ENCODE measurements at places on chromosomes 2 and 18. TPM values are rescaled to one million over a fixed set of nuclear protein-coding genes. Genes with fewer than 3 reads are reported as not detected.

DNA sequence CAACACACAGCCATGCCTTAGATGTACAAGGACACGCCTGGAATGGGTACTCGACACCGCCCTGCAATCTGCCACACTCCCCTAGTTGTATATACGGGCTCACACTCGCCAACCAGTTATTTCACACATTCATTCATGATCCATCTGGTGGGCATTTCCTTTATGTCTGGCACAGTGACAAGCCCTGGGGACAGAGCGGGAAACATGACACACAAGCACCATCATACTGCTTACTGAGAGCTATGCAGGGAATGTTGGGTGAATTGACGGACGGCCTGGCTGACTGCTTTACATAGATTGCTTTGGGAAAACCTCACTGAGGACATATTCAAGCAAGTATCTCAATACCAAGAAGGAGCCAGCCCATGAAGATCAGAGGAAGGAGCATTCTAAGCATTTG lies 448.0 kb upstream of the SPRED2 start:
- DNase-seq: no peak
- H3K27ac ChIP-seq: no peak overlapping the region
- H3K4me3 ChIP-seq: no peak overlapping the region
- no peaks in the 10 kb centered on the region for H3K36me3 ChIP-seq
- H3K27me3 ChIP-seq: no peaks in the 10 kb centered on the region

- H3K27me3 ChIP-seq: no peaks in the 10 kb centered on the region
- H3K36me3 ChIP-seq: peaks cover 3% of the 10 kb centered on the region
- DNase-seq: peak; percentile 82
- no peak overlapping the region for H3K27ac ChIP-seq
- H3K4me3 ChIP-seq: no peak overlapping the region
- H3K4me1 ChIP-seq: peaks cover 21% of the 10 kb centered on the region
Observed at GRCh38 chr2:70513738-70514137, 39.9 kb downstream of the TGFA start.

CRYBA2 gene
- not detected for total RNA-seq

DNA sequence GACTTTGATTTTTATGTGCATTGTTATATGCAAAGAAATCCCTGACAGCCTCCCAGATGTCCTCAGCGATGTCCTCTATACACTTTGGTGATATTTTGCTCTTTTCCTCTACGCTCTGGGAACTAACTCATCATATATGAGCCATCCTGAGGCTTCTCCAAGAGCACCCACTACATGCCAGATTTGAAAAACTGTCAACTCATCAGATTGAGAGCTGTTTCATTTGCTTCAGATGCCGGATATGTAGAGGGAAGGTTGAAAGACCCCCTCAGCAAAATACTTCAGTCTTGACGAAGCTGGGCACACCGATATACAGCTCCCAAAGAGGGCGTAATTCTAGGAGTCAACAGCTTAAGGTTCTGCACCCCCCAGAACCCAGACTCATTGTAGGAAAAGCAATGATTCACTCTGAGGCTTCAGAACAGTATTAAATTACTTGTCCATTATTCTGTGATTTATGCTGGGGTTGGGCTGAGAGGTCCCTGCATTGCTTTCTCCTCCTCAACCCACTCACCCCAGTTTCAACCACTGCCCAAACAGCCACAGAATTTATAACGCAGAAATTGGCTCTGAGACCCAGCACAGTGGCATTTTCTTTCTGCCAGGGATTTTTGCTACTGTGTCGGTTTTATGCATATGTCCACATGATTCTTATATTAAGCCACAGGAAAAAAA lies 341.8 kb downstream of the ALK start:
- no peak overlapping the region for H3K27ac ChIP-seq
- H3K4me1 ChIP-seq: peaks cover 14% of the 10 kb centered on the region
- DNase-seq: no peak

LINC00305 gene
- total RNA-seq: 2.9 TPM

DNA sequence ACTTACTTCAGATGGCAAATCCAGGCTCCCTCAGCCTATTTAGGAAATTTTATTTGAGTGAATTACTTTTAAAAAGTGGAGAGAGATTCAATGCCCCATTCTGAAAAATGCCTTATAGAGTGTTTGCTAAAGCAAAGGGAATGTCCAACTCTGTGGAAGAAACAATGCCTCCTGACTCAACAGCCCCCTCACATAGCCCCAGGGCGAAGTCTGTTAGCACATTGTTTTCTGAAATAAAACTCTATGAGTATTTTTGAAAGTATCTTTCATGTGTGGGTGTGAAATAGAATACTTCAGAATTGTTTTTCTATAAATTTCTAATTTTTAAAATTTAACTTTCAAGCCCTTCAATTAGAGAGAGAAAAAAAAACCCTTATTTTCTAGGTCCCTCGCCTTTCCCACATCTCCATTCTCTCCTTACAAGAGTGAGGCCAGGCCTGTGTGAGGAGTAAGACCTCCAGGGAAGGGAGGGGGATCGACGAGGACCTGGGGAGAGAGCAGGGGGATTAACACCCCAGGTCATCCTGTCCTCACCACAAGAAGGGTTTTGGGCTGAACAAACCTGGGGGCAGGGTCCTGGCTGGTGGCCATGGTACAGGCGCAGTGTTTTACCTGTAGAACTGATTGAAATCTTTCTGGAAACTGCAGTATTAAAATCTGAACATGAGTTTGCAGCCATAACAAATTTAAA lies 141.4 kb downstream of the SNTG2 start:
- no peaks in the 10 kb centered on the region for H3K4me1 ChIP-seq
- no peak overlapping the region for H3K4me3 ChIP-seq
- no peaks in the 10 kb centered on the region for H3K27me3 ChIP-seq
- no peaks in the 10 kb centered on the region for H3K36me3 ChIP-seq
- no peak overlapping the region for H3K27ac ChIP-seq

HES6 gene
- total RNA-seq: 43.4 TPM

- peaks cover 44% of the 10 kb centered on the region for H3K4me1 ChIP-seq
- H3K36me3 ChIP-seq: peaks cover 38% of the 10 kb centered on the region
- peak overlapping the region; percentile 54 for H3K4me3 ChIP-seq
- DNase-seq: no peak
- H3K27ac ChIP-seq: no peak overlapping the region
Observed at GRCh38 chr18:79950515-79951341, 725 bp downstream of the SLC66A2 start.

FOSL2 gene
- total RNA-seq: 13.3 TPM

CFAP210 gene
- 2.8 TPM for total RNA-seq

UGT1A9 gene
- not detected for total RNA-seq

EML6 gene
- 20.0 TPM for total RNA-seq

- DNase-seq: no peak
- no peaks in the 10 kb centered on the region for H3K27me3 ChIP-seq
- H3K36me3 ChIP-seq: no peaks in the 10 kb centered on the region
- no peak overlapping the region for H3K27ac ChIP-seq
- H3K4me1 ChIP-seq: peaks cover 12% of the 10 kb centered on the region
- H3K4me3 ChIP-seq: no peak overlapping the region
Observed at GRCh38 chr2:2633017-2633416, 301.9 kb upstream of the MYT1L start.

DNA sequence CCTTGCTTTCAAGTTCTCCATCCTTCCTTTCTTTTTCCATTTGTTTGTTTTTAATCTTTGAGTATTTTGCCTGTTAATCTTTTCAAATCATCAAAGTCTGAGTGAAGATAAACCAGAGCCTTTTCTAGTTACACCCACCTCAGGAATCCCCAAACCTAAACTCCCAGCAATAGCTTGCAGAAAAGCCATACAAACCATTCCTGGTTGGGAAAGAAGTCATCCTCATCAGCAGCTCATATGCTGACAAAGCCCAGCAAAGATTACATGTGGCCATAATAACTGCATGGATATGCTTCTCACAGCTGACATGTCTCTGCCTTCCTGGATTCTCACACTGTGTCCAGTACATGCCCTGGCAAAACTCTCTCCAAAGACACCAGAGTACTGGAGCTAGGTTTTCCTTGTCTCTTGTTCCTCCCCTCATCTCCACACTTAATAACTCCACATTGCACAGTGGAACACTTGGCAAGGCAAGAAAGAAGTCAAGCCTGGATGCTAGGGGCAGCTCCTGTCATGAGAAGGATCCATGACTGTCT lies 126.4 kb upstream of the TLK1 start:
- H3K4me3 ChIP-seq: no peak overlapping the region
- no peaks in the 10 kb centered on the region for H3K27me3 ChIP-seq
- H3K36me3 ChIP-seq: no peaks in the 10 kb centered on the region
- H3K27ac ChIP-seq: no peak overlapping the region

DNA sequence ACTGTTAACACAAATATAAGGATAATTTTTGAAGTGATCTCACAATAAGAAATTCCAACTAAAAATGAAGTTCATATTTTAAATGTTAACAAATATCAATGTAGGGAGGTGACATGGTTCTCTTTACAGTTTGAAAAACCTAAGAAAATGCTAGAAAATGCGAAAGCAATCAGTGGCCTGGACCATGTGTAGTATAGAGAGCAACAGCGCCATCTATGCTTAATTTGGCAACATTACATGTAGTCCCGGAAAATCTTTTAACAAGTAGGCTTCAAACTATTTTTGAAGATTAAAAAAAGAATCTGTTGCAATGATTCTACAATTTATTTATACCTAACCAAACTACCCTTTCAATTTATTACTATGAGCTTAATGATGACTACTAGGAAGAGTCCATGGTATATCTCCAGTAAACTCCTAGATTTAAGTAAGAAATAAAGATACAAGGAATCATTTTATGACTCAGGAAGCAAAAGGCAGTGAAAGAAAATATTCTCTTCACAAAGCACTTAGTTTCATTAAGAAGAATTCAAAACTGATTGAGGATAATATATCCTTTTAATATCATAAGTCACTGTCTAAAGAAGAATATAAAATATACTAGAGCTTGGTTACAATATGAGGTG lies 33.3 kb downstream of the NDUFA10 start:
- peak; percentile 60 for DNase-seq
- no peak overlapping the region for H3K4me3 ChIP-seq
- H3K27me3 ChIP-seq: no peaks in the 10 kb centered on the region
- no peak overlapping the region for H3K27ac ChIP-seq
- peaks cover 3% of the 10 kb centered on the region for H3K4me1 ChIP-seq

DNA sequence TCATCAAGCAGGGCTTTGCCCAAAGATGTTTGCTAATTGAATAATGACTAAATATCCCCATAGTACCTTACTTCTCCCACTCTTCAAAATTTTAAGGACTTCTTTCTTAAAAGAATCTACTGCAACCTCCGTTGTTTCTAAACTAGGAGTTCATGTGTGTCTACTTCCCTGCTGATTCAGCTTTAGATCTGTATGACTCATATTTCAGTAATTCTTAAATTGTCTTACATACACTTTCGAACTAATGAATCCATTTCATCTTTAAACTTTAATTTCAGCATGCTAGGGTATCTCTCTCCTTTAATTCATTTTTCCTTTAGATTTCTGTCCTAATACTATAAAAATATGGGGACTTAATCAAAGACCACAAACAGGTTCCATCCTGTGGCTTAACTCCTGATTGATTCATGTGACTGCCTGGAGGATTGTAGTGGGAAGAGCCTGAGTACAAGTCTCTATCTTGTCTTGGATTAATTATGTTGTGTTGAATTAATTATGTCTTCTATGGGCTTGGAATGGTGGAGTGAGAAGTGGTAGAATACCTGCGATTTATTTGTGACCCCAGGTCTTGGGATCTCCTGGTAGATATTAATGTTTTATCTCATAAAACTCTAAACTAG lies 24.9 kb upstream of the COL5A2 start:
- no peaks in the 10 kb centered on the region for H3K36me3 ChIP-seq
- H3K27ac ChIP-seq: no peak overlapping the region
- H3K4me1 ChIP-seq: no peaks in the 10 kb centered on the region
- no peak overlapping the region for H3K4me3 ChIP-seq
- no peak for DNase-seq

DNA sequence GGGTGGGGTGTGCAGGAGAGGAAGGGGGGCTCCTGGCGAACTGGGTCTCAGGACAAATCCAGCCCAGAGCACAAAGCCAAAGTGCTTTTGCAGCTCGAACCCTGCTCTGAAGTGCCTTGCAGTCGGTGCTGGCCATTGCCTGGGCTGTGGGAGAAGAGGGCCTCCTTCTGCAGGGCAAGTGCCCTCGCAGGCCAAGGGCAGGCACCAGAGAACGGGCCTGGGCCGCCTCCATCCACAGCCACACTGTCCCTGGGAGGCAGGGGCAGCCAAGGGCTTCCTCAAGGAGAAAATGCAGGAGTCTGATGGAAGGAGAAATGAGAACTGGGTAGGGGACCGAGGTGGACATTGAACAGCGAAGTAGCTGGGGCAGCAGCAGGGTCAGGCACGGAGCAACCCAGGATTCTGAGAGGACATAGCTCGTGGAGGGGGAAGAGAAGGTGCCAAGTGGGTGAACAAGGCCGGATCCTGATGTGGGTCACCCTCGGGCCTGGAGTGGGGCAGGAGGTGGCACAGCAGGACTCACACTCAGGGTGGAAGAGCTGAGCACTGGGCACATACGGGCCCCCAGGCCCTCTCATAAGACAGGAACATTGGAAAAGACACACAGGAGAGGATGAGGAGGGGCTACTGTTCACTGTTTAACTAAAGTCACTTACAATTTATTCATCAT lies 312.8 kb upstream of the SALL3 start:
- H3K36me3 ChIP-seq: no peaks in the 10 kb centered on the region
- no peak overlapping the region for H3K4me3 ChIP-seq
- DNase-seq: no peak
- H3K27ac ChIP-seq: no peak overlapping the region
- peaks cover 5% of the 10 kb centered on the region for H3K4me1 ChIP-seq
- no peaks in the 10 kb centered on the region for H3K27me3 ChIP-seq

GRCh38 chr2:41441958-41442357 lies 605.9 kb upstream of the PKDCC start:
- H3K27ac ChIP-seq: no peak overlapping the region
- no peaks in the 10 kb centered on the region for H3K36me3 ChIP-seq
- no peaks in the 10 kb centered on the region for H3K27me3 ChIP-seq
- H3K4me1 ChIP-seq: no peaks in the 10 kb centered on the region

FAHD2B gene
- 12.4 TPM for total RNA-seq

GRCh38 chr2:26942543-26943295 lies 27.7 kb upstream of the MAPRE3 start:
- no peak overlapping the region for H3K27ac ChIP-seq
- DNase-seq: peak; percentile 28
- H3K4me3 ChIP-seq: no peak overlapping the region
- H3K36me3 ChIP-seq: peaks cover 82% of the 10 kb centered on the region
- peaks cover 20% of the 10 kb centered on the region for H3K4me1 ChIP-seq

TSPYL6 gene
- 0.30 TPM for total RNA-seq

FN1 gene
- 1,973 TPM for total RNA-seq

STK11IP gene
- total RNA-seq: 29.7 TPM

All from spinal cord (tissue), 10 donors.